ENCODE measurements at places on chromosomes 5 and 9.

DNA sequence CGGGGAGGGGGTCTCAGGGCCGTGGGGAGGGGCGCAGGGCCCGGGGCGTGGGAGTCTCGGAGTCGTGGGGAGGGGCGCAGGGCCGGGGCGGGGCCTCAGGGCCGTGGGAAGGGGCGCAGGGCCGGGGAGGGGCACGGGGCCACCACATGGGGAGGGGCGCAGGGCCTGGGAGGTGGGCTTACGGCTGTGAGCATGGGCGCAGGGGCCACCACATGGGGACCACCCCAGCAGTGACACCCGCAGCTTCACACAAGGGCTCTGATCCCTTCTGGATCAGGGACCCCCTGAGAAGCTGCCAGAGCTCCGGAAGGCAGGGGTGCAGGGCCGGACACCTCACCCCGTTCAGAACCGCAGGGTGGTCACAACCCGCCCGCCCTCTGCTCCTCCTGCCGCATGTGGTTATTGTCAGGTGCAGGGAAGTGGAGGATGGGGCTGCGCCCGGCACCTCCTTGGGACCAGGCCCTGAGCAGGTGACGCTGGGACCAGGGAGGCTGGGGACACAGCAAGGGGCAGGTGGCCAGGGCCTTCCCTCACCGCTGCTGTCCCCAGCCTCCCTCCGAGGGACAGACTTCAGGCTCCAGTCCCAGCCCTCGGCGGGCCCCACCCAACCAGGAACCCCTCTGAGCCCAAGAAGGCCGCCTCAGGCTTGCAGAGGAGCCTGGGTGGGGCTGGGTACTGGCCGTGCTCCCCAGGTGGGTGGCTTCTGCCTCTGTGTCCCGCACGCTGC is 53.7 kb downstream of the EXD3 start:
- DNase-seq: no peak

DNA sequence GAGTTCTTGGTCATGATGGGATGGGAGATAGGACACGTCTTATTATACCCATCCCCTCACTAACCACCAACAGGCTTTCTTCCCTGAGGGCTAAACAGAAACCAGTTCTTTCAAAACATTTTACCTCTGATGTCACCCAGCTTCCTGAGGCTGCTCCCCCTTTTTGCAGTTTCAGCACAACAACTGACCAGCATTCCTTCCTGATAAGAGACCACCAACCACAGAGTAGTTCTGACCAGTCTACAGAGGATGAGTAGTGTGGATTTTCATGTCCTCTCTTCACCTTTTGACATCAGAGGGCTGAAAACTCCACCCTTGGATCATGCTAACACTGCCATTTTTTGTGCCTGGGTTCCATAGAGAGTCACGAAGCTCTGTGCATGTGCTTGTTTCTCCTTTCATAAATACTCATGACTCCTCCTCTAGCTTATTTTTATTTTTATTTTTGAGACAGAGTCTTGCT is 82.6 kb downstream of the OSTF1 start:
- no peak for DNase-seq

- no peak for DNase-seq
These were observed 170.1 kb downstream of the ICE1 start for GRCh38 chr5:5592541-5592940.

GRCh38 chr5:157581901-157582300 is 6.3 kb upstream of the ADAM19 start:
- no peak for DNase-seq

- DNase-seq: no peak
These were observed 18.3 kb upstream of the FCHO2 start for GRCh38 chr5:72937517-72938061.

Data from activated CD4-positive, alpha-beta T cell treated with anti-CD3 and anti-CD28 coated beads for 1 hour (primary cell).